ENCODE measurements at places on chromosomes 2 and 18. TPM values are rescaled to one million over a fixed set of nuclear protein-coding genes. Genes with fewer than 3 reads are reported as not detected.

Gene MTIF2
- total RNA-seq, result 25.8 TPM

Gene SCYGR4
- total RNA-seq, result not detected

Gene GREB1
- total RNA-seq, result 1.0 TPM

Gene ESPNL
- 1.0 TPM for total RNA-seq

Gene RGPD6
- 12.5 TPM for total RNA-seq

Gene CAVIN2
- total RNA-seq, result 0.15 TPM

Gene HMSD
- 3.3 TPM for total RNA-seq

Gene LIMS3
- 2.8 TPM for total RNA-seq

Gene GPR75
- 1.1 TPM for total RNA-seq

DNA sequence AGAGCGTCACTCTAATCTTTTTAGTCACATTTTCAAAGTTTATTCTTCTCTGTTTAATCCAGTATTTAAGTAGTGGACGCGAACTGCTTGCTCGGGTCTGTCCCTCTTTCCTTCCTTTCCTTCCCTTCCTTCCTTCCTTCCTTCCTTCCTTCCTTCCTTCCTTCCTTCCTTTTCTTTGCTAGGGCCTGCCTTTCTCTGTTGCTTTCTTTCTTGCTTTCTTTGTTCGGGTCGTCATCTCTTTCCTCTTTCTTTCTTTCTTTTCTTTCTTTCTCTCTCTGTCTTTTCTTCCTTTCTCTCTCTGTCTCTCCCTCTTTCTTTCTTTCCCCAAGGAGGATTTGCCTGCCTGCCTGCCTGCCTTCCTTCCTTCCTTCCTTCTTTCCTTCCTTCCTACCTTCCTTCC lies 3.0 kb upstream of the ACKR3 start:
- no peaks in the 10 kb centered on the region for H3K27me3 ChIP-seq
- ATAC-seq, result no peak
- H3K36me3 ChIP-seq, result peaks cover 20% of the 10 kb centered on the region
- H3K4me1 ChIP-seq, result no peaks in the 10 kb centered on the region
- no peak overlapping the region for H3K4me3 ChIP-seq
- no peak overlapping the region for H3K27ac ChIP-seq

- H3K4me1 ChIP-seq, result no peaks in the 10 kb centered on the region
- H3K4me3 ChIP-seq, result no peak overlapping the region
- no peaks in the 10 kb centered on the region for H3K27me3 ChIP-seq
- ATAC-seq, result no peak
- H3K27ac ChIP-seq, result no peak overlapping the region
These were observed 505.0 kb downstream of the DCC start for GRCh38 chr18:52845036-52845435.

DNA sequence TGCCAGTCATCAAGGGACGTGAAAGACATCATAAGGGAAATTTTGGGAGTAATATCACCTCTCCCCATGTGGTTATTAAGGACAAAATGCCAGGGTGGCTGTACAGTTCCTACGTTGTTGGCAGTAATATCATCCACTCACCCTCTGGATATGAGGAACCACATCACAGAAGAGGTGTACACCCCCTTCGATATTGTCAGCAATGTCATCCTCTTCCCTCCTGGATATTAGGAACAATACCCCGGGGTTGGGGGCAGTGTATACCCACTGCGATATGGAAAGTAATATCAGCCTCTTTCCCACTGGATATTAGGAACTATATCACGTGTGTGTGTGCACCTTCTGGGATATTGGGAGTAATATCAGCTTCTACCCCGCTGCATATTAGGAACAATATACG lies 1933.3 kb downstream of the SUCLG1 start:
- H3K4me1 ChIP-seq, result no peaks in the 10 kb centered on the region
- H3K27ac ChIP-seq, result no peak overlapping the region
- no peaks in the 10 kb centered on the region for H3K27me3 ChIP-seq
- peak; percentile 22 for ATAC-seq
- H3K4me3 ChIP-seq, result no peak overlapping the region

GRCh38 chr2:64260817-64261216 lies 116.6 kb upstream of the PELI1 start:
- H3K36me3 ChIP-seq, result no peaks in the 10 kb centered on the region
- peak overlapping the region; percentile 91 for H3K27ac ChIP-seq
- ATAC-seq, result peak; percentile 69

DNA sequence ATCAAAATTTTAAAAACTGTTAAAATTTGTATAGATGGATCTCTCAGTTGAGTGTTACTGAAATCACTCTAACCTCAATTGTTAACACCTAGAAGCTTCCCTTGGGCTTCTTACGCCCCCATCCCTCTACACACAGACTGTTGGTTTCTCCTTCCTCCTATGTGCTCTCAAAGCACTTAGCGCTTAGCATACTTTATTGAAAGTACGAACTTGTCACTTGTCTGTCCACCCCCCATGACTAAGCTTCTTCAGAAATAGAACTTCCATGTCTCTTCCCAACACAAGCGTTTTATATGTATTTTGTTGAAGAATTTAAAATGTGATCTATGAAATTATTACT lies 441 bp downstream of the MPHOSPH10 start:
- H3K27me3 ChIP-seq, result no peaks in the 10 kb centered on the region
- H3K36me3 ChIP-seq, result peaks cover 5% of the 10 kb centered on the region
- no peak overlapping the region for H3K4me3 ChIP-seq
- peak; percentile 19 for ATAC-seq
- H3K4me1 ChIP-seq, result peaks cover 4% of the 10 kb centered on the region

- H3K36me3 ChIP-seq, result peaks cover 17% of the 10 kb centered on the region
- no peak within 1 kb of the TSS for H3K27ac ChIP-seq
- no peak within 1 kb of the TSS for H3K4me3 ChIP-seq
- peaks cover 5% of the 10 kb centered on the region for H3K4me1 ChIP-seq
- no peak for ATAC-seq
- H3K27me3 ChIP-seq, result peaks cover 47% of the 10 kb centered on the region
These were observed at the start of gene SOX11 for GRCh38 chr2:5691985-5692529. SOX11 (plus strand) TSS chr2:5692384; CDS start chr2:5692722, 338 bp downstream.

- no peak overlapping the region for H3K27ac ChIP-seq
- ATAC-seq, result no peak
- H3K4me3 ChIP-seq, result no peak overlapping the region
- no peaks in the 10 kb centered on the region for H3K36me3 ChIP-seq
These were observed 250.8 kb upstream of the CTAGE1 start for GRCh38 chr18:22668496-22668895.

- H3K27ac ChIP-seq, result no peak overlapping the region
- no peak overlapping the region for H3K4me3 ChIP-seq
These were observed 13.1 kb downstream of the KCNE4 start for GRCh38 chr2:223065107-223065506.

DNA sequence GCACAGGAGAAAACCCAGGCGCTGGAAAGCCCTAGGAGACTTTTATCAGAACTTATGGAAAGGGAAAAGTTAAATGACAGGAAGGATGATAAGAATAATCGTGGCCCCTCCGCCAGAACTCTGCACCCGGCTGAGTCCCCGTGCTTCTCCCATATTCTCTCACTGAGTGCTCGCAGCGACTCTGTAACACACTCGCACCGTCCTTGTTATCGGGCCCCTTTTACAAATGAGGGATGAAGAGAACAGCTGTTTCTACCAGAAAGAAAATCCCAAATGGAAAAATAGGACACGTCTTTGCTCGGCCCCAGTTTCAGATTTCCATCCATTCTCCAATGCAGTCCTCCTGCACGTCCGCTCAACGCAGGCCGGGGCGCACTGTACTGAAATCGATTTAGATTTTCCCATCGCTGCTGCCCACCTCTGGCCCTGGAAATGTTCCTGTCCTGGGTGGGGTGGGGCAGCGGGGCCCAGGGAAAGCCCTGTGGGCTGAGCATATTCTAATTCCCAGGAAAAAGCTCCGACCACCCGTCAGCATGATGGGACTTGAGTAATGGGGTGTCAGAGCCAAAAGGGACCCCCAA lies 66.4 kb downstream of the KCNF1 start:
- H3K4me1 ChIP-seq, result no peaks in the 10 kb centered on the region
- no peak overlapping the region for H3K27ac ChIP-seq
- ATAC-seq, result no peak
- H3K36me3 ChIP-seq, result no peaks in the 10 kb centered on the region

DNA sequence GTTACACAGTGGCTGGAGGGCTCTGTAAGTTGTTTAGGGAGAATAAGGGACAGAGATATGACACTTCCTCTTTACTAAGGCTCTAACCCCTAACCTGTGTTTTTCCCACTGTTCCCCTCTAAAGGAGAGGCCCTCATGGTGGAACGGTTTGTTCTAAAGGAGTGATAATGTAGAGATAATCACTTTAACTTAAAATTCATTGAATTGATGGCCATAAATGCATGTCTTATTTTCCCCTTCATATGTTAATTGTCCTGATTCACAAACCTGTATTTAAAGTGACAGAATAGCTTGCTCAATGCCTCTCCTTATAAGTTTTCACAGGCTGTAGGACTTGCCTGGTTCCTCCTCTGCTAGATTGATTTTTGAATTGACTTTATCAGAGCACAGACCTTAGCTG lies at the start of gene SERPINB12:
TSS of gene SERPINB12 (plus strand) at position 301 of the 400 bp plus-strand sequence. CDS start 13,791 bp downstream, outside the sequence.
- ATAC-seq, result no peak
- no peaks in the 10 kb centered on the region for H3K4me1 ChIP-seq
- no peak within 1 kb of the TSS for H3K27ac ChIP-seq
- H3K27me3 ChIP-seq, result peaks cover 23% of the 10 kb centered on the region
- H3K4me3 ChIP-seq, result no peak within 1 kb of the TSS

DNA sequence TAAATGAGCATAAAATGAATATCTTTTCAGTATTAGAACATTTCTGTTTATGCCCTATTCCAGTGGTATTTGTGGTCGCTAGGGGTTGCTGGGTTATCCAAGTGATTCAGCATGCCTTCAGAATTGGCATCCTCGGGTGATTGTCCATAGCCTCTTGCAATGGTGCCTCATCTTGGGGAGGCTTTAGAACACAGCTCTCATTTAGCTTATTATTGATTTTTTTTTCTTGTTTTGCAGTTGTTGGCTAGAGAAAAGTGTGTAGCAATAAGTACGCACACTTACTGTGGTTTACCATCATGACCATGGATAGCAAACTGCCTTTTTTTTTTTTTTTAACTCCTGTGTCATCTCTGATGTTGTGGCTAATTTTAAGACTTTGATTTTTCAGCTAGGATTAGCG lies 33.6 kb downstream of the PLEKHA3 start:
- H3K27me3 ChIP-seq, result no peaks in the 10 kb centered on the region
- H3K27ac ChIP-seq, result peak overlapping the region; percentile 94
- ATAC-seq, result no peak
- peaks cover 60% of the 10 kb centered on the region for H3K36me3 ChIP-seq

GRCh38 chr18:59779979-59780378 lies 82.8 kb upstream of the CCBE1 start:
- no peaks in the 10 kb centered on the region for H3K36me3 ChIP-seq
- no peaks in the 10 kb centered on the region for H3K4me1 ChIP-seq
- peaks cover 4% of the 10 kb centered on the region for H3K27me3 ChIP-seq
- ATAC-seq, result no peak
- H3K27ac ChIP-seq, result no peak overlapping the region

GRCh38 chr2:160295519-160296207 lies 95.6 kb upstream of the ITGB6 start:
- H3K4me3 ChIP-seq, result peak overlapping the region; percentile 62
- H3K4me1 ChIP-seq, result peaks cover 67% of the 10 kb centered on the region
- H3K27ac ChIP-seq, result peak overlapping the region; percentile 51
- H3K27me3 ChIP-seq, result no peaks in the 10 kb centered on the region
- ATAC-seq, result peak; percentile 20

DNA sequence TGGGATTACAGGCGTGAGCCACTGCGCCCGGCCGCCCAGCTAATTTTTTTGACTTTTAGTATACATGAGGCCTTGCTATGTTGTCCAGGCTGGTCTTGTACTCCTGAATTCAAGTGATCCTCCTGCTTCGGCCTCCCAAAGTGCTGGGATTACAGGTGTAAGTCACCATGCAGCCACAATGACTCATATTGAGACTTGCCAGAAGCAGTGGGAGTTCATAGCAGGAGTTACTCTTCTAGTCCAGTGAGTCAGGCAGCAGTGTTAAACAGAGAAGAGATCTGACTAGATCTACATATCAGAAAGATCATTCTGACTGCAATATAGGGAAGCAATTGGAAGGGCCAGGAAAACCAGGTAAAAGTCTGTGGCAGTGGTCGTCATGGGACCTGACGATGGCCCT lies 1.5 kb upstream of the FLACC1 start:
- peak; percentile 97 for ATAC-seq
- peaks cover 13% of the 10 kb centered on the region for H3K36me3 ChIP-seq
- H3K4me3 ChIP-seq, result no peak overlapping the region
- peak overlapping the region; percentile 16 for H3K27ac ChIP-seq
- H3K27me3 ChIP-seq, result no peaks in the 10 kb centered on the region
- H3K4me1 ChIP-seq, result peaks cover 7% of the 10 kb centered on the region

- H3K27ac ChIP-seq, result no peak overlapping the region
- peaks cover 18% of the 10 kb centered on the region for H3K27me3 ChIP-seq
- ATAC-seq, result no peak
- no peak overlapping the region for H3K4me3 ChIP-seq
- peaks cover 9% of the 10 kb centered on the region for H3K4me1 ChIP-seq
These were observed 61.7 kb upstream of the MAP4K3 start for GRCh38 chr2:39498786-39499185.

DNA sequence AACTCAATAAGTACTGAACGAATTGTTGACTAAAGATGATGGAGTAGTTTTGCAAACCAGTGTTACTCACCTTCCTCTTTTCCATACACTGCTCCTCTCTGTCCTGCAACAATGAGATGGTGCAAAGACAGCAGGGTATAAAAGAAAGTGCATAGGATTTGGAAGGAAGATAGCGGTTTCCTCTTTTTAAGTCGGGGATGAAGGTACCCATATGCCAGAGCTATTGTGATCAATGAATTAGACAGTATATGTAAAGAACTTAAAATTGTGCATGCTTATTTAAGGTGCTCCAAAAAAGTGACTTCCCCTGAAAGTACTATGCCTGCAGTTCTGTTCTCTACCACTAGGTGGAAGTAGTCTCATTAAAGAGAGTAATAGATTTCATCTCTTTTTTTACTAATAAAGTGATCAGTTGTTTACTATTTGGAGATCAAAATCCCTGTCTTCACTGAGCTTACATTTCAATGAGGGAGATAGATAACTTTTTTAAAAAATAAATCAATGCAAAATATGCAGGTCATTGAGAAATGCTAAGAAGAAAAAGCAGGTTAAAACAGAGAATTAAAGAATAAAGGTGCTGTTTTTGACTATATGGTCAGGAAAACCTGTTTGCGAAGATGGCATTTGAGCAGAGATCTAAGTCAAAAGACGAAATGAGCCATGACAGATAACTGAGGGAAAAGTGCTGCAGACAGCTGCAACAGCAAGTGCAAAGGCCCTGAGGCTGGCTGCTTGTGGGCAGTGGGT lies 339.7 kb upstream of the SLC14A2 start:
- H3K4me1 ChIP-seq, result no peaks in the 10 kb centered on the region
- no peak for ATAC-seq
- no peak overlapping the region for H3K27ac ChIP-seq
- no peaks in the 10 kb centered on the region for H3K36me3 ChIP-seq
- no peaks in the 10 kb centered on the region for H3K27me3 ChIP-seq
